ENCODE measurements at places on chromosomes 7 and 10.

- peak; percentile 37 for DNase-seq
Observed at GRCh38 chr10:74432841-74433594, 282.0 kb downstream of the ADK start.

- no peak for DNase-seq
Observed at GRCh38 chr7:47170516-47170915, 411.4 kb downstream of the TNS3 start.

GRCh38 chr10:96420228-96421009, 61.6 kb upstream of the OPALIN start:
- peak; percentile 38 for DNase-seq

- DNase-seq: peak; percentile 61
Observed at GRCh38 chr10:7412237-7412927, 1.5 kb upstream of the SFMBT2 start.

DNA sequence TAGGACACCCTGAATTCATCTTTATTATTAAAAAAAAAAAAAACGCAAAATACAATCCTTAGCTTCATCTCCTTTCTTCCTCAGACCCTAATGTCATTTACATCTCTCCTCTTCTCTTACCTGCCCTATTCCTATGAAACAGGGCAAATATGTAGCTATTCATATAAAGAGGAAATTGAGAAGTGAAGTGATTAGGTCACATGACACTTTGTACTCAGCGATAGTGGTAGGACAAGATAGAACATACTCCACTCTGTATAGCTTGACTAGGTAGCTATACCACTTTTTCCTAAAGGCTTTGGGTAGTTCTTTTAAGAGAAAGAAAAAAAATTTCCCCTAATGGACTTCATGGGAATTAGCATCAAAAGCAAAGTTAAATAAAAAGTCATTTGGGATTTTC, 6.2 kb upstream of the CELF2 start:
- DNase-seq: no peak

- DNase-seq: no peak
Observed at GRCh38 chr10:69218831-69219230, 1.3 kb upstream of the HKDC1 start.

GRCh38 chr10:73814896-73815718, 3.7 kb upstream of the NDST2 start:
- no peak for DNase-seq

- DNase-seq: no peak
Observed at GRCh38 chr10:125002423-125003145, 60.7 kb downstream of the ZRANB1 start.

DNA sequence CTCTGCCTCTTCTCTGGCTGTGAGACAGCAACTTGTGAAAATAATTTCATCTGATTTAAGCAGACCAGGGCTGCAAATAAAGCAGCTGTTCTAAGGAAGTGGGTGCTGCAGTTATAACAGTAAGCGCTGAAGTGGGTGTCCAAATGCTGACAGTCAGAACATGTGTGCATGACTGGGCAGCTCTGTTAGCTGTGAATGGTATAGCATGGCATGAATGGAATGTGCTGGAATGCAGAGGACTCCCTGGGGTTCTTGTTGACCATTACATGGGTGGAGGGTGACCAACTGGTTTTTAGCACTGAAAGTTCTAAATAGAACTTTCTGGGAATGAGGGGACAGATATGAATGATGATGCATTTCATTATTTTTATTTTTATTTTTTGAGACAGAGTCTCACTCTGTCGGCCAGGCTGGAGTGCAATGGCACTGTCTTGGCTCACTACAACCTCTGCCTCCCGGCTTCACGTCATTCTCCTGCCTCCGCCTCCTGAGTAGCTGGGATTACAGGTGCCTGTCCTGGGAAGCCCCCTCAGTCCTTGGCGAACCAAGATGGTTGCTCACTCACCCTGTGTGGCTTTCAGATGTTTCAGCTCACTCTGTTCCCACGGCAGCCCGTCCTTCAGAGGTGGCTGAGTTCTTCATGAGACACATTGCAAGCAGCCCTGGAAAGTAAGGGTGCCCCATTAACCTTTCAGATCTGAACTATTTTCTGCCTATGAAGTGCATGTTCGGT, 319.8 kb upstream of the PHYHIPL start:
- no peak for DNase-seq

DNA sequence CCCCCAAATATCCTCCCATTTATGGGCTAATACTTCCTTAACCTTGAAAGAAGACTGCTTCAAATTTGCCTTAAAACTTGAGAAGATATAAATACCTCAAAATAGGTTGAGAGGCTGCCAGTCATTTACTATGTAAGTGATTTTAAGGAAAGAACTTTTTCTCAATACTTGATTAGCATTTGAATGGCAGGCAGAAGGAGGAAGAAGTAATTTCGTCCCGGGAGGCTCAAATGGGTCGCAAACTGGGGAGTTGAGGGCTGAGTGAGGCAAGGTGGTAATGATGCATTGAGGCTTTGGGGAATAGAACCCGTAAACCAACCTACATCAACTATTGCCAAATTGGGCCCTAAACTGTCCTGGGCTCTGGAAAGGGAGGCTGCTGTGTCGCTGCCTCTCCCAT, 11.1 kb downstream of the CAMK1D start:
- DNase-seq: no peak

DNA sequence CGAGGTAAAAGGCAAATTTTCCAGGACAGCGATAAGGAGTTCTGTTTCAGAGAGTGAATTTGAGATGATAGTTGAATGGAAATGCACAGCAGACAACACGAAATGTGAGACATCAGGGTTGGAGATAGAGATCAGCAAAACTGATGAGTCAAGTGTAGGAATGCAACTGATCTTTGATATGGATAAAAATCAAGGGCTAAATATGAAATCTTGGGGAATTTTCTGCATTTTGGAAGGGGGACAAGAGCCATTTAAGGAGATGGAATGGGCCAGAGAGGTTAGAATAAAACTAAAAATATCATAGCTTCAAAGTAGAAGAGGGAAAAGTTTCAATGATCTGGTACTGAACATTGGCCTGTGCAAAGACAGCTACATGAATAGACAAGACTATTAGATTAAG, 11.5 kb downstream of the CISD1 start:
- no peak for DNase-seq

DNA sequence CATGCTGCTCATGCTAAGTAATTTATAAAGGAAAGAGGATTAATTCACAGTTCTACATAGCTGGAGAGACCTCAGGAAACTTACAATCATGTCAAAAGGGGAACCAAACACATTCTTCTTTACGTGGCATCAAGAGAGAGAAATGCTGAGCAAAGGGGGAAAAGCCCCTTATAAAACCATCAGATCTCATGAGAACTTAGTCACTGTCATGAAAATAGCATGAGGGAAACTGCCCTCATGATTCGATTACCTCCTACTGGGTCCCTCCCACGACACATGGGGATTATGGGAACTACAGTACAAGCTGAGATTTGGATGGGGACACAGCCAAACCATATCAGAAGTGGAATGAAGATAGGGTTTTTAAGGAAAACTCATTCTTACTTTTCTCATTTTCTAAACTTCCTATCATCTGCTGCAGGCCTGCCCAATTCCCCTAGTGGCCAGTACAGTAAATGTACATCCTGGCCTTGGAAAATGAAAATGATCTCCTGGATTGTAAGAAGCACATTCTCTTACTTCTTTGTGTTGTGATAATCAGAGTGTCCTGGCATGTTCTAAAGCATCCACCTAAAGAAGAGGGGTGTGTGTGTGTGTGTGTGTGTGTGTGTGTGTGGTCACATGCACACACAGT, 421.5 kb downstream of the LRMDA start:
- DNase-seq: no peak

DNA sequence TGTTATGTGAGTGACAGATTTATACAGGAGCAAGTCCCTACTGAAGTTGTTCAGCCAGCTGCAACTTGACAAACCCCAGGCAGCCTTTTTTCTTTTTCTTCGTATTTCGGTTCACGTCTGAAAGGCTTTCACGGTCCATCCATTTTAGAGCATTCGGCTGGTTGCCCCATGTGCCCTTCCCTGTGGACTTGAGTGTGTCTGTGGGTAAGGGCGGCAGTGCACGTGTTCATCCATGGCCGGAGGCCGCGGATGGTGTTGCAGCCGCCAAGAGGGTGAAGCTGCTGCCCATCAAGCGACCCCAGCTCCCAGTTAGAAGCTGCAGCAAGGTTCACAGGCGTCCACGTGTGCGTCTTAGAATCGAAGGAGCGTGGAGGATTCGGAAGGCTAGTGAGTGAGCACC, 35.9 kb downstream of the PPP2R2D start:
- DNase-seq: no peak

DNA sequence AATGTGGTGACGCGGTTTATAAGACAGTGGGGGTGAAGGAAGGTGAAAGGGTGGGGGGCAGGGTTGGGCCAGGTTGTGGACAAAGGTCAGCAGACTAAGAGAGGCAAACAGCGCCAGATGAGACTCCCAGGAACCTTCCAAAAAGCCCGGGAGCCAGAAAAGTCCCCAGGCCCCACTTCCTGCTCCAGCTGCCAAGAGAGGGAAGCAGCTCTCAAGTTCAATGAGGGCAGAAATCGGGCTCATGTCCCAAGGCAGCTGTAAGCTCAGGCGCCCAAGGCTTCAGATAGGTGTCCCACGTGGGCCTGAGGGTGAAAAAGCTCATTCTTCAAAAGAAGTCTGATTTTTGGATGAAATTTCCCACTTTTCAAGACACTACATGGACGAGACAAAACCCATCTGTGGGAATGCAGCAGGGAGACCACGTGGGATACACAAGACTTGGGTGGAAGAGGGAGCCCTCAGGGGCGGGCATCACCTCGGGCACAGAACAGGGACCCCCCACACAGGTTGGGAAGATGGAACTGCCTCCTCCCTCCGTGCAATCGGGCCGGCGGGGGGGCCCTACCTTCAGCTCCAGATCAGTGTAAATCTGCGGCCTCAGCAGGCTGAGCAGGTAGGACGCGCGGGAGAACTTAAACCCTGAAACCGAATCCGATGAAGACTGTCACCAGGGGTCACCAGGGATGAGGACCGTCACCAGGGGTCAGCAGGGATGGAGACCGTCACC, 7.8 kb downstream of the PYROXD2 start:
- DNase-seq: no peak

DNA sequence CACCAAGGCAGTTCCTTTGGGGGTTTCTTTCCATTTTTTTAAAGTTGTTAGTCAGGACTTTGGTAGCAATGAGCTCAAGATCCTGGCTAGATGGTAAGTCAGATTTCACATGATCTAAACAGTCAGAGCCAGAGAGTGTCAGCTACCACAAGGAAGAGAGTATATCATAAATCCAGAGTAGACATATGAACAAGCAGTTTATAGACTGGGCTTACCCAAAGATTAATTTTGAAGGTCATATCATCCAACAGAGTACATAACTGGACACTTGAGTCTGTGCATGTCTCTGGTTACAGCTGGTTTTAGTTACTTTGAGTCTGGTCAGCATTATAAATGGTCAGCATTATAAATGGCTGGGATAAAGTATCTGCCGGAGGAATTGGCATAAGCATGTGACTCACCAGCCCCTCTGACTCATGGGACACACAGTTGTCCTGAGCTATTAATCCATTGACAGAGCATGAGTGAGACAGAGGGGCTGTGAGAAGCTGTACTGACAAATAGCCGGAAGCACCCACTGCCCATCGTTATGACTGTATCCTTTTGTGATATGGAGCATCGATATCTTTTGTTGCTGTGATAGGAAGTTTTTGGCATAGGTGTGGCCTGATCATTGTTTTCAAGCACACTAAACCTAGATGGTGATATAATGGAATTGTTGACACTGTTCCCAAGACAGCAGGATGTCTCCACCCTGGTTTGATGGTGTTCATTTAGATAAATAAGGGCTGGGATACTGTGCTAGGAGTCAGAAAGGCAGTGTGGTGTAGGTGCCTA, 19.3 kb downstream of the PPP1R3C start:
- no peak for DNase-seq

DNA sequence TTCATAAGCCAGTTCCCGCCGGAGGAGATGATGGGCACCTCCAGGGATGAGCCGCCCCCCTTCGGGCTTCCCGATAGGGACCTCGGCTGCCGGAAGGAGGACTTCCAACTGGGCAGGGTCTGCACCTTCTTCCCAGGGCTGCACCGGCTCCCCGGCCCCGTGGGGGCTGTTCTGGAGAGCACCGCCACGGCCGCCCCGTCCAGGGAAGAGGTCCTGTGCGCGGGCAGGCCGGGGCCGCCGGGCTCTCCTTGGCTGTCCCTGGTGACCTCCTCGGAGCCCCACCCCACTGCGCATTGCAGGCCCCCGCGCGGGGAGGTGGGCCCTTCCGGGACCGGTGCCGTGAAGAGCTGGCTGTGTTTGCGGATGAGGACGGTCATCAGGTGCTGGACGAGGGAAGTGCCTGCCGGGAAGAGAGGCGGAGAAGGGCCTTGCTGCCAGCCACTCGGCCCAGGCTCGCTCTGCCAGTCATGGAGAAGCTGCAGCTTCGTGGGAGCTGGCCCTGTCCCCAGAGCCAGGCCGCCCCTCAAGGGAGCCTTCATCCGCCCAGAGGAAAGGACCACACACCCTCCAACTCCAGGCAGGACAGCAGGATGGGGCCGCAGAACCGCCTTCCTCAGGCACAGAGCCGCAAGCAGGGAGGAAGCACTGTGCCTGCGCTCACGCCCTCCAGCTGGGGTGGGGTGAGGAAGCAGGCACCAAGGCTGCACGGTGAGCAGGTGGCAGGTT, 144.4 kb downstream of the MAPK8 start:
- DNase-seq: no peak

DNA sequence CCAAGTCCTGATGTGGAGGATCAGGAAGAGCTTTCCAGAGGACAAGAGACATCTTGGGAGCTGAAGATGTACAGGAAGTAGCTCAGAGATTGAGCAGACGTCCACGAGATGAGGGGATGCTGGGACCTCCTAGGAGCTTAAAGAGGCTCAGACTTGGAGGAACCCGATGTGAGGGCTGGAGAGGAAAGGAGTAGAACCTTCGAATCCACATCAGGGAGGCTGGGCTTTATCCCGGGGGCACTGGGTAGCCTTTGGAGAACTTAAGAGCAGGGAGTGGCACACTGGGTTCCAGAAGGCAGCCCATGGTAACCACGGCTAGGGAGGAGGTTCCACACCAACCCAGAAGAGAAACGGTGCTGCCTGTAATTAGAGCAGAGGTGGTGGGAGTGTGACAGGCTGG, 10.8 kb downstream of the PRKCQ start:
- DNase-seq: no peak

DNA sequence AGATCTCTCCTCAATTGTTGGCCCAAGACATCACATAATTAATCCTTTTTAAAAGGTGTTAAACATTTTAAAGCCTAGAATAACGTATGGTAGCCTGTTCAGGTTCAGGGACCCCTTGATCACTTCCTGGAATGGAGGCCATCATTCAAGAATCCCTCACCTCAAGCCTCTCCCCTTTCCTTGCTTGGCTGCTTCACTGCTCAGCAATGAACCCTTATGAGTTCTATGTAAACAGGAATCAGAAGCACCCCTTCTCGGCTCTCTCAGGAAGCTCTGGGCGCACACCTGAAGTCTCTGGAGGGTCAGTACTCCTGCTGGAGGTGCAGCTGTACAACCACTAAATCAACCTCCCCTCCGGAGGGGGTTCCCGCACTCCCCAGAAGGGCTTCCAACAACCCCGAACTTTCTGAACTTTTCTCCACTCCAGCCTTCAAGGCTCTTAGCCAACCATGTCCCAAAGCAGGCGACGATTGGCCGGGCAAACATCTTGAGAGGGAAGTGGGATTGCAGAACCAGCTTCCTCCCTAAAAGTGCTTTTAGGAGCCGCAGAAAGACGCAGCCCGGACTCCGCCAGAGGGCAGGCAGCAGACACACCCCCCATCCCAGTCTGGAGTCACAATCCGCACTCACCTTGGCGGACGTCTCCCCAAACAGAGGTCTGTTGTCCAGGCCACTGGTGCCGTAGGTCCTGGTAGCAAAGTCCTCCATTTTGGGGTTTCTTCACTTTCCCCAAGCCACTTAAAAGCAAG, 562 bp downstream of the TMEM243 start:
- DNase-seq: no peak

GRCh38 chr7:101586078-101586905, 42.8 kb downstream of the MYL10 start:
- DNase-seq: peak; percentile 20

GRCh38 chr7:2934211-2934731, 90.2 kb upstream of the GNA12 start:
- no peak for DNase-seq

All from brain (organoid and tissue), 16 donors.